ENCODE measurements at places on chromosomes 3 and 15. TPM values are rescaled to one million over a fixed set of nuclear protein-coding genes. Genes with fewer than 3 reads are reported as not detected.
A peak's percentile ranks its signal among the peaks of the same experiment; 100 is the strongest.

- H3K4me3 ChIP-seq: no peak overlapping the region
- H3K27ac ChIP-seq: peak overlapping the region; percentile 4
- H3K4me1 ChIP-seq: peaks cover 20% of the 10 kb centered on the region
- H3K27me3 ChIP-seq: no peaks in the 10 kb centered on the region
- no peaks in the 10 kb centered on the region for H3K36me3 ChIP-seq
These were observed 58.9 kb downstream of the LMCD1 start for GRCh38 chr3:8560366-8561007.

DNA sequence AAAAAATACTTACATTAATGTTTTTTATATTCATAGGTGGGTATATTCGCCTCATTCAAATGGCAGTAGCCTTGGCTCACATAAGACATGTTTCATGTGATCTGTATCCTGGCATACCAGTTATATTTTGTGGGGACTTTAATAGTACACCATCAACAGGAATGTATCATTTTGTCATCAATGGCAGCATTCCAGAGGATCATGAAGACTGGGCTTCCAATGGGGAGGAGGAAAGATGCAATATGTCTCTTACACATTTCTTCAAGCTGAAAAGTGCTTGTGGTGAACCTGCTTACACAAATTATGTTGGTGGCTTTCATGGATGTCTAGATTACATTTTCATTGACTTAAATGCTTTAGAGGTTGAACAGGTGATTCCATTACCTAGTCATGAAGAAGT is 3.5 kb downstream of the PDE12 start:
- H3K36me3 ChIP-seq: no peaks in the 10 kb centered on the region
- H3K27ac ChIP-seq: no peak overlapping the region
- no peaks in the 10 kb centered on the region for H3K27me3 ChIP-seq
- DNase-seq: no peak
- H3K4me1 ChIP-seq: peaks cover 5% of the 10 kb centered on the region

DNA sequence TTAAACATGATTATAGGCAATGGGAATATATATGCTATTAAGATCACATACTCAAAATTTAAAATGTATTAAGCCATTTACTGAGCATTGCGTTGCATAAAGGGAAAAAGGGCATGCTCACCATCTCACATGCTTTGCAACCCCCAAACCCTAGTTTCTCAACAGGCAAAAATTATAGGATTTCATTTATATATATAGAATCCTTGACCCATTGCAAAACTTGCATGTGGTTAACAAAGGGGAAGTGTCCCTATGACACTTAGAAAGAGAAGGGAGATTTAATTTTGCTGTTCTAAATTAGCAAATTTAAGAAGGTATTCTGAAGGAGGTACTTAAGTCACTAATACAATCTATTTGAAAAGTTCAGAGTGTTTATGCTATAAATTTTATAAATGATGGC is 837.8 kb downstream of the DIPK2A start:
- H3K4me1 ChIP-seq: no peaks in the 10 kb centered on the region
- H3K4me3 ChIP-seq: no peak overlapping the region
- no peak overlapping the region for H3K27ac ChIP-seq
- no peaks in the 10 kb centered on the region for H3K36me3 ChIP-seq
- DNase-seq: no peak
- no peaks in the 10 kb centered on the region for H3K27me3 ChIP-seq

DNA sequence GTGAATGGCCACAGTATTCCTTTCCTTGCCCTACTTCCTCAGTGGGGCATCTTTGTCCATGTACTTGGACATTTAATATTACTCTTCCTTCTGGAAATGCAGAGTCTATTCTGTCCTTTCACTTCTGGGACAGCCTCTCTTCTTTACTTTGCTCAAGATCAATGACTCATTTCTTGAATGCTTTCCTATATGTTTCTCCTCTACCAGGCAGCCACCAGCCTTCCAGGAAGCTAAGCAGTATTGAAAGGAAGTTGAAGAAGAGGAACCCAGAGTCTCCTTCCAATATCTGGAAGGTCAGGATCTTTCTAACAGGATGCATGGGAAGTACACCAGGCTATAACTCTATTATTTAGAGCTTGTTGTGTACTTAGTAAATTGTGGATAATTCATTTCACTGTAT is 182.8 kb downstream of the CD47 start:
- no peaks in the 10 kb centered on the region for H3K36me3 ChIP-seq
- DNase-seq: no peak
- H3K4me3 ChIP-seq: no peak overlapping the region
- no peak overlapping the region for H3K27ac ChIP-seq
- H3K27me3 ChIP-seq: no peaks in the 10 kb centered on the region

DNA sequence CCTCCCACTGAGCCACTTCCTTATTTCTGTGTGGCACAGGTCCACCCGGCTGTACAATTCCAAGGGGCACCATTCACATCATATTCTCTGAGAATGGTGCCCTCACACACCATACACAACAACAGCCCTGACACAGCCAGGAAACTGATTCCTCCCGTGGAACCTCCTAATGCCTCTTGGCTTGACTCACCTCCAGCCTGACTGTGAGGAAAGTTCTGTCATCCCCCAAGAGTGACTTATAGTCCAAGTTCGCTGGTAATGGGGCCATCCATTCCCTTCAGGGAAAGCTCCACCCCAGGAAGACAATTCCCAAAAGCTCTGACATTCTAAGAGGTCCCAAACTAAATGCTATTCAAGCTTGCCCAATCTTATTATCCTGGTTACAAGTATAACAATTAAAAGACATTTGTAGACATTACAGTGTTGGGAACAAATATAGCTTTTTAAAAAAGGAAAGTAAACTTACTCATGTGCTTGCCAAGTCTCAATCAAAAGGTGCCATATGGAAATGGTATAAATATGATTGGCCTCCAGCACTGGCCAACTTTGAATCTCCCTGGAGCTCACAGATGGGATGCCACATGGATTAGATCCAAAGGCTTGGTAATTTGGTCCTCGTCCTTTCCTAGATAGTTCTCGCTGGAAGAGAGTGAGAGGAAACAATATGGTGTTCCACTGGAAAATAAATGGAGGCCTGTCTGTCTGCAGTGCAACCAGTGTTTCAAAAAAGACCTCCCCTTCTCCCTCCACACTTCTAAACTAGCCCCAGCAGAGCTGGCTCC is 56.3 kb upstream of the PSMD6 start:
- no peaks in the 10 kb centered on the region for H3K36me3 ChIP-seq
- no peak overlapping the region for H3K4me3 ChIP-seq
- H3K4me1 ChIP-seq: no peaks in the 10 kb centered on the region
- no peak for DNase-seq
- H3K27me3 ChIP-seq: no peaks in the 10 kb centered on the region

- no peak overlapping the region for H3K27ac ChIP-seq
- H3K36me3 ChIP-seq: no peaks in the 10 kb centered on the region
- DNase-seq: no peak
- H3K27me3 ChIP-seq: no peaks in the 10 kb centered on the region
- no peaks in the 10 kb centered on the region for H3K4me1 ChIP-seq
These were observed 19.2 kb upstream of the EPHB1 start for GRCh38 chr3:134775831-134776230.

DNA sequence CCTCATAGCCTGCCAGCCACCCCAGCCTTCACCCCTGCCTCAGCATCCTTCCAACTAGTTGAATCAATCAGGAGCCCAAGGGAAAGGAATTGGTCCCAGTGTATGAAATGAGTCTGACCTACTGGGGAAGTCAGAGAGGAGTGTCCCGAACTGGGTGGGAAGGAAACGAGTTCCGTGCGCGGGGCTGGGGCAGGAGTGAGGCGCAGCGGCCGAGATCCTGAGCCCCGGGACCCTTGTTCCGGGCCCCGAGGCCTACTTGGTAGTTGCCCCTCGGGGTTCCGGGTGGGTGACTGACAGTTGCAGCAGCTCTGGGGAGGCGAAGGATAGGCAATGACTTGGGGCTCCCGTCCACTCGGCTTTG is 1.1 kb upstream of the PLCL2 start:
- H3K36me3 ChIP-seq: no peaks in the 10 kb centered on the region
- H3K27me3 ChIP-seq: no peaks in the 10 kb centered on the region
- H3K27ac ChIP-seq: peak overlapping the region; percentile 92
- peak overlapping the region; percentile 84 for H3K4me3 ChIP-seq

DNA sequence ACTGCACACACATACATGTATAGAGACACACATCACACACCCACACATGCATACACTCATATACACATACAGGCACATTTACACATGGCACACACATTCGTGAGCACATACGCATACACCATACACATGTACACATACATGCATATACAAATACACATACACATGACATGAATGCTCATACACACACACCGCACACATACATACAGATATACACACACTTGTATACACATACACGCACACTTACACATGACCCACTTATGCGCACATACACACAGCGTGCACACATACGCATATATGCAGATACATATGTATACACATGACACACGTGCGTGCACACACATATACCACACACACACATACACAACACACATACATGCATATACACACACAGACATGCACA is 162.7 kb downstream of the LRRK1 start:
- no peaks in the 10 kb centered on the region for H3K36me3 ChIP-seq
- DNase-seq: no peak
- no peak overlapping the region for H3K4me3 ChIP-seq
- no peak overlapping the region for H3K27ac ChIP-seq
- no peaks in the 10 kb centered on the region for H3K27me3 ChIP-seq

DNA sequence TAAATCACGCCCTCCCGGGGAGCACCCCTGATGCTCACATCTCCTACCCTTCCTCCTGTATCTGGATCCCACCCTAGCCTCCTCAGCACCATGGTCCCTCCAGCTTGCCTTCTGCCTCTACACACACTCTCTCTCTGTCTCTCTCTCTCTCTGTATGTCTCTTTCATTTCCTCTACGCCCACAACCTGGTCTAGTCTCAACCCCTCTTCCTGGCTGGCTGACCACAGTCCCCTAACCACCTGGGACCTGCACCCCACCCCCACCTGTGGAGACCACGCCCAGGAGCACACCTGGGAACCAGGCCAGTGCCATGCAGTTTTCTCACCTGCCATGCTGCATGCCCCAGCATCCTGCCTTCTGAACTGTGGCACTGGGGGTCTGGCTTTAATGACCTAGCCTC is 4.0 kb upstream of the CFAP100 start:
- no peak overlapping the region for H3K27ac ChIP-seq
- H3K4me1 ChIP-seq: peaks cover 7% of the 10 kb centered on the region
- H3K27me3 ChIP-seq: no peaks in the 10 kb centered on the region
- no peak for DNase-seq
- H3K4me3 ChIP-seq: no peak overlapping the region

DNA sequence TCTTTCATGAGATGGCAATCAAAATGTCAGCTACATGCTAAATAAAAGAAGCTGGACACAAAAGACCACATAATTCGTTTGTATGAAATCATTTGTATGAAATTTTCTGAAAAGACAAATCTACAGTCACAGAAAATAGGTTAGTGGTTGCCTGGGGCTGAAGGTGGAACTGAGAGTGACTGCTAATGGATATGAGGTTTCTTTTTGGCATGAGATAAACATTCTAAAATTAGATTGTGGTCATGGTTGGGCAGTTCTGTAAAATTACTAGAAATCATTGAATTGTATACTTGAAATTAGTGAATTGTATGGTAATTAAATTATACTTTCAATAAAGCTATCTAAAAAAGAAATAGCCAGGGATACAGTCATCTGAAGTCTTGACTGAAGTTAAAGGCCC is 2.7 kb upstream of the DMXL2 start:
- H3K4me1 ChIP-seq: no peaks in the 10 kb centered on the region
- H3K36me3 ChIP-seq: no peaks in the 10 kb centered on the region
- no peak for DNase-seq
- H3K27me3 ChIP-seq: no peaks in the 10 kb centered on the region
- no peak overlapping the region for H3K4me3 ChIP-seq
- H3K27ac ChIP-seq: no peak overlapping the region

DNA sequence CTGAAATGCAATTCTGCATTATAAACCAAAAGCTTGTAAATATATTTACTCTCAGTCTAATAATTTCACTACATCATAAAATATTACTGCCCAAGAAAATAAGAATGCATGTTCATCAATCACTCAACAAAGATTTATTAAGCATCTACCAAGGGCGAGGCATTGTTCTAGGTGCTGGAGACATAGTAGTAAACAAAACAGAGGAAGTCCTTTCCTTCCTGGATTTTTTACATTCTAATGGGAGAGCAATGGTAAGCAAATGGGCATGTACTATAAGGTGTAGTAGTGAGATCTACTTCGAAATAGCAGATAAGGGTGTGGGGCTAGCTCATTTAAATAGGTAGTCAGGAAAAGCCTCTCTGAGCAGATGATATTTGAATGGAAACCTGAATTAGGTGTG is 10.8 kb upstream of the ZFYVE19 start:
- no peak overlapping the region for H3K4me3 ChIP-seq
- no peak for DNase-seq
- no peak overlapping the region for H3K27ac ChIP-seq
- H3K4me1 ChIP-seq: no peaks in the 10 kb centered on the region

DNA sequence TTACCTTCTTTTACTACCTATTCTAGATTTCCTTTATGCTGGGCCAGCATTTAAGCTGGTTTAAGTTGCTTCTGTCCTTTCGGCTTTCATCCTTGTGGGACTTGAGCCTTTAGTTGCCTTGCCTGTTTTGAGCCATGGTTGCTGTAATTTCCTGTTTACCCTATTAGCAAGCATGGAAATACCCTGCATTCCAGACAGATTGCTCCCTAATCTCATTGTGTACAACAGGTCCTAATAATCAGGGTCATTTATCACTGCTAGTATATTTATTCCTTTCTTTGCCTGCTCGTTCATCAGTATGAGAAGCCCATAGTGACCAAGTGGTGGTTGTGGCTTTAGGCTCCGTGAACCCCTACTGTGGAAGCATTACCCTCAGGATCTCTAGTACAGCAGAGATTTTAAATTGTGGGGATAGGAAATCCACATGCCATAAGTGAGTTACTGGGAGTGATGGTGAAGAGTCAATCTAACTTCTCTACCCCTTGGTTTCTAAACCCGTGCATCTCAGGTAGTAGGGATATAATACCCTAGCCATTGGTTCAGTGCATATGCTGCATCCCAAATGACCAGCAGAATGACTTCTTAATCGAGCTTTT is 31.9 kb downstream of the NCK1 start:
- no peak for DNase-seq
- H3K4me1 ChIP-seq: peaks cover 4% of the 10 kb centered on the region
- H3K27me3 ChIP-seq: no peaks in the 10 kb centered on the region
- H3K36me3 ChIP-seq: no peaks in the 10 kb centered on the region

GRCh38 chr15:63045465-63045840 is 2.9 kb downstream of the TPM1 start:
- DNase-seq: no peak
- H3K4me1 ChIP-seq: peaks cover 5% of the 10 kb centered on the region
- no peaks in the 10 kb centered on the region for H3K27me3 ChIP-seq

GRCh38 chr3:186940967-186941366 is 10.6 kb downstream of the ST6GAL1 start:
- DNase-seq: peak; percentile 25
- H3K27me3 ChIP-seq: no peaks in the 10 kb centered on the region
- no peak overlapping the region for H3K27ac ChIP-seq
- H3K36me3 ChIP-seq: no peaks in the 10 kb centered on the region

- H3K27ac ChIP-seq: no peak overlapping the region
- no peak overlapping the region for H3K4me3 ChIP-seq
These were observed 44.8 kb upstream of the GUCA1C start for GRCh38 chr3:108998436-108998835.

The DNAH1 gene
- 8.1 TPM for total RNA-seq

The SLCO2A1 gene
- total RNA-seq: 3.7 TPM

The CKMT1A gene
- 0.92 TPM for total RNA-seq

The LARP6 gene
- total RNA-seq: 31.9 TPM

The LINGO1 gene
- 1.3 TPM for total RNA-seq

The DAZL gene
- total RNA-seq: not detected

The LYZL4 gene
- total RNA-seq: not detected

The SEMA3F gene
- 7.2 TPM for total RNA-seq

The CCR8 gene
- not detected for total RNA-seq
